Skeletal muscle cell (primary cell): ENCODE measurements at places on chromosomes 5 and 9.

- DNase-seq, result no peak
These were observed 239.7 kb upstream of the DAP start for GRCh38 chr5:11000515-11001353.

DNA sequence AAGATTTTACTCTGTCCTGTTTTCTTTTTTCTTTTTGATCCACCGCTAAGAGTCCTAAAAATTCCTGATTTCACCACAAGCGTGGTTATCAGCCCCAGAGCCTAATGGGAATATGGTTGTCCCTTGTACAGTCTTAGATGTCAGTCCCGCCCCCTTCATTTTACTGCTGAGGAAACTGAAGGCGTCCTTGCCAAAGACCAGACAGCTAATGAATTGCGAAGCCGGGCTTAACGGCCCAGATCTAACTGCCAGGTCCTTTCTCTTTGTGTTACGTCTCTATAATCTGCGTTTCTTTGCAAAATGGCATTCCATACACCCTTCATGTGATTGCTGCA is 497 bp downstream of the NSA2 start:
- DNase-seq, result no peak

GRCh38 chr9:129717991-129718390 is 34.9 kb downstream of the PTGES start:
- DNase-seq, result no peak

DNA sequence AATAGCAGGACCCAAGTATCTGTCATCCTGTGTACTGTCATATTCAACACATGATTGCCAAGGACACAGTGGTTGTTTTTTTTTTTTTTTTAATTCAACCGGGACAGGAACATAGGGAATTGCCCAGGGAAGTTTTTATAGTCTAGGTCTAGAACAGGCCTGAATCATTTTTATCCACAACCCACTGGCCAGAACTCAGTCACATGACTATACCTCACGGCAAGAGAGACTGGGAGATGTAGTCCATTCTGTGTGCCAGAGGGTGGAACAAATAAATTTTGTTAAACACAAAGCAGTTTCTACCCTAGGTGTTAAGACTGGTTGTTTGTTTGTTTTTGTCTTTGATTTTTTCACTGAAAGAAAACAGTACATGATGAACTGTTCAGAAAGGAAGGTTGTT is 105.8 kb upstream of the SMARCA2 start:
- DNase-seq, result no peak

DNA sequence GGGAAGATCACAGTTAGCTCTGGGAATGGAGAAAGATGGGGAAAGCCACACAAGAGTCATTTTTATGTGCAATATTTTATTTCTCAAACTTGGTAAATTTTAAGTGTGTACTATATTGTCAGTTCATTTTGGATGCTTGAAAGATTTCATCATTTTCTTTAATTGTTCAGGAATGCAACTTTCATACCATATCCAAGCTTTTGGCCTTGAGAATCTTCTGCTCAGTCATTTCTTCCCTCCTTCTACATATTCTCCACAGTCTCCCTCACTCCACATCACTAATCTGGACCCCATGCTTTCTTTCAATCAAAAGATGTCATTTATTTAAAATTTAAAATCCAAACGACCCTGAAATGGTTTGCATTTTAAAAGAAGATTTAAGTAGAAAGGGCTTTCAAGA is 135.4 kb downstream of the FAM114A2 start:
- DNase-seq, result no peak

GRCh38 chr5:61603211-61603908 is 271.3 kb downstream of the ZSWIM6 start:
- no peak for DNase-seq

DNA sequence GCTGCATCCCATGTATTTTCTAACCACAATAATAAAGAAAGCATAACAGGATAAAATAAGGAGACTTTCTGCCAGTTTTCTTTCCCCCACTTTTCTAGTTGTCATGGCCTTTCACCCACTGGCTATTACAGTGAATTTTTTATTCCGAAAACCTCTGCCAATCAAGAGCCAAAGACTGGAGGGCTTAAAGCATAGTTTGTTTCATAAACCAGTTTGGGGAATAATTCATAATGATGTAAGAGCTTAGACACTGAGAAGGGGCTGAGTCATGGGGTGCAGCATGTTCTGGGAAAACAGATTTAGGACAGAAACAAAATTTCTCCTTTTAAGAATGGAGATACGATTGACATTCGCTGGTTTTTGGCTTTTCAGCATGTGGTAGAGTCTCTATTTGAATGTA is 4.4 kb upstream of the GLIPR2 start:
- DNase-seq, result no peak

- no peak for DNase-seq
These were observed 57.2 kb downstream of the EXD3 start for GRCh38 chr9:137365552-137366444.

DNA sequence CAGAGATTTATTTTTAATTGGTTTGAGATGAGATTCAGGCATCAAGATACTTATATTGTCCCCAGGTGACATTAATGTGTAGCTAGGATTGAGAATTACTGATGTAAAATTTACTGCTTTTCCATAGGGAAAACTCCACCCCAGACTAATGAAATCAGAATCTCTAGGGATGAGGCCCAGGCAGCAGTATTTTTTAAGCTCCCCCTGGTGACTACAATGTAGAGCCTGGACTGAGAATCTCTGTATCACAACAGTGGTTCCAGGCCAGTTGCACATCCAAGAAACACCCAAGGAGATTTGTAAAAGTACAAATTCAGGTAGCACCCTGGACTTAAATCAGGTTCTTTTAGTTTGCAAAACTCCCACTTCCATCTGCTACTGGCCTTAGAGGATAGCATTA is 185.7 kb downstream of the MARCHF11 start:
- no peak for DNase-seq

DNA sequence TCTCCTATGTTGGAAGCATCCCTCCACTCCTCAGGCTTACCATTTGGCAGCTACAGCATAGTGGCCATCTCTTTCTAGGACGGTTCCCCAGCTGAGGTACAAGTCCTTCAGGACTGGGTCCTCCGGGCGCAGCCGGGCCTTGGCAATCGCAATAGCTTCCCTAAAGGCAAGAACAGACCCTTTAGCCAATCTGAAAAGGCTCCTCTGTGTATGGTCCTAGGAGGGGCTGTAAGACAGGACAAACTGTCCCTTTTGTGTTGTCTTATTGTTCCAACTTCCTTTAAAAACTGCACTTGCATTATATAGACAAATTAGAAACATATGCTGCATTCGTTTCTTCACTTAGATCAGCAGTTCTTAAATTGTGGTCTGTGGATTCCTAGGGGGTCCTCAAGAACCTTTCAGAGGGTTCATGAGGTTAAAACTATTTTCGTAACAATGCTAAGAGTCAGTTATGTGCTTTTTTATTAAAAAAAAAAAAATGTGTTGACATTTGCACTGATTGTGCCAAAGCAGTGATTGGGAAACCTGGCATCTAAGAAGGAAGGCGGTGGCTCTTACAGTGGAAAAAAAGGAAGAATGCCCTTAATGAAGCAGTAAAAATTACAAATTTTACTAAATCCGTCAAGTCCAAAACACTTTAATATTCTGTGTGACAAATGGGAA is 38.7 kb downstream of the GEMIN5 start:
- no peak for DNase-seq

GRCh38 chr9:123191680-123192079 is 76.7 kb downstream of the STRBP start:
- no peak for DNase-seq

DNA sequence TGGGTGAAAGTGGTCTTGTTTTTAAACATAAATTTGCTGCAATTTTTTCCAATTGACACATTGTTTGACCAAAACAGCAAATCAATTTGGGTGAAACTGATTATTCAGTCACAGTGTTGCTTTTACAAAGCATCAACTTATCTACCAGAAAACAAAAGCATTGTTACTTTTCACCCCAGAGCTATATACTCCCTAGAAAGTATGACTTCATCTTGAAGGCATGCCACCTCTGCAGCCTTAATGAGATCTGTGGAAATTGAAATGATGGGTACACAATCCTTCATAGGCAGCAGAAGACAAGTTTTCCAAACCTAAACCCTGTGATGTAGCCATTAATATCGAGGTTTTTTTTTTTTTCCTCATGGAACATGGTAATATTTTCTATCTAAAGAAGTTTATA is 615.9 kb downstream of the CHSY3 start:
- DNase-seq, result no peak

DNA sequence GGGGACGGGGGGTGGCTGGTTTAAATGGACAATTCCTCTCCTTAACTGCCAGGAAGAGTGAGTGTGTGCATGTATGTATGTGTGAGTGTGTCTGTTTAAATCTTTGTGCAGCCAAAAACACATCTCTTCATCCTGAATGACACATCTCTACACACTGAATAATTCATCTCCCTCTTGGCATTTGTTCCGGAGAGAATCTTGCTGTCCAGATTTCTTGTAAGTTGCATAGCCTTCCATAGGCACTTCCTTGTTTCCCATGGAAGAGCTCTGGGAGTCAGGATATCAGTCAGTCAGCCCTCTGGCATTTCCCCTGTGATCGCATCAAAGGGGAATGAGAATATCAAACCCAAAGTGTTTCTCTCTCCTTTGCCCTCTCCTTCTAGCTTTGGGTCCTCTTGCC is 74.7 kb downstream of the WWC1 start:
- peak; percentile 90 for DNase-seq

DNA sequence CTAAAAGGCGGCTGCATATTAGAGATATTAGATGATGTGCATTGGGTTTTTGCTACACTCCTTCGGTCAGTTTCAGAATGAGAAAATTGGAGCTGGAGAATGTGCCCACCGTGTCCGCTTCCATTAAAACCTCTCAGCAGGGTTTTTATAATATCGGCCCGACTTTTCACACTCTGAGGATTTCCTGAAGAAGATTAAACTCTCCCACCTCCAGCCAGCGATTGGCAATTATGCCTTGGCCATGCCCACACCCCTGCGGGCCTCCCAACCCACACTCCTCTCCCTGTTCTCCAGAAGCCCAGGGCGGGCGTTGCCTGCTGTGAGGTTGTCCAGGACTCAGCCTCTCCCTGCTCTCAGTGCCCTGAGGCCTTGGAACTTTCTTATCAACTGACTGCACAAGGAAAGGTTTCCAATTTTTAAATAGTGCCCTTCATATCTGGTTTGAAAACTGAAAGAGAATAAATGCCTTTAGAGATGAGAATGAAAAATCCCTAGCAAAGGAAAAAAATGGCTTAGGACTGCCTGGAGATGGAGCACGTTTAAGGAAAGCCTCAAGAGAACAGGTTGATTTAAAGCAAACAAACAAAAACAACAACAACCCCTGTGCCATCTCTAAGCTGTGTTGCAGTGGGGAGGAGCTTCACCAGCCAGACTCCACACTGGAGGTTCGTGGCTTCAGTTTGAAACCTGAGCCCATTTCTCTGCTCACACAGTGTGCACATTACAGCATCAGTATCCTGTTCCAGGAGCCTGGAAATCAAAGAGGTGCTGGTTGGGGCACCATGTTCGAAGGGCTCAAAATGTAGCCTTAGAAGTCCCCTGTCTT is 292.9 kb downstream of the NSG2 start:
- no peak for DNase-seq

DNA sequence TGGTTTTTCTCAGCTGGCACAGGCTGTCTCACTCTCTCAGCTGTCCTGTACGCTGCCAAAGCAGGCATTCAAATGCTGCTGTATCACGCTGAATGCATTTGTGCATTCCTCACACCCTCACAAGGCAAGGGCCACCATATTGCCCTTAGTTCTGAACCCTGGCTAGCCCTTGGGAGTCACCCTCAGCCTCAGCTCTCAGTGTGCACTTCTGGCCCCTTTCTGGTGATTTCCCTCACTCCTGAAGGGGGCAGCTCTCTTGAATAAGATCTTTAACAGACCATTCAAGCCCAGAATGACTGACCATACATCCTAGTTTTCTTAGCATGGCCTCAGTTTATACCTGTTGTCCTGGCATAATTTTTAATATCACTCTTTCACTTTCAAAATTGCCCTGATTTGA is 84.3 kb downstream of the HTR1A start:
- DNase-seq, result no peak

DNA sequence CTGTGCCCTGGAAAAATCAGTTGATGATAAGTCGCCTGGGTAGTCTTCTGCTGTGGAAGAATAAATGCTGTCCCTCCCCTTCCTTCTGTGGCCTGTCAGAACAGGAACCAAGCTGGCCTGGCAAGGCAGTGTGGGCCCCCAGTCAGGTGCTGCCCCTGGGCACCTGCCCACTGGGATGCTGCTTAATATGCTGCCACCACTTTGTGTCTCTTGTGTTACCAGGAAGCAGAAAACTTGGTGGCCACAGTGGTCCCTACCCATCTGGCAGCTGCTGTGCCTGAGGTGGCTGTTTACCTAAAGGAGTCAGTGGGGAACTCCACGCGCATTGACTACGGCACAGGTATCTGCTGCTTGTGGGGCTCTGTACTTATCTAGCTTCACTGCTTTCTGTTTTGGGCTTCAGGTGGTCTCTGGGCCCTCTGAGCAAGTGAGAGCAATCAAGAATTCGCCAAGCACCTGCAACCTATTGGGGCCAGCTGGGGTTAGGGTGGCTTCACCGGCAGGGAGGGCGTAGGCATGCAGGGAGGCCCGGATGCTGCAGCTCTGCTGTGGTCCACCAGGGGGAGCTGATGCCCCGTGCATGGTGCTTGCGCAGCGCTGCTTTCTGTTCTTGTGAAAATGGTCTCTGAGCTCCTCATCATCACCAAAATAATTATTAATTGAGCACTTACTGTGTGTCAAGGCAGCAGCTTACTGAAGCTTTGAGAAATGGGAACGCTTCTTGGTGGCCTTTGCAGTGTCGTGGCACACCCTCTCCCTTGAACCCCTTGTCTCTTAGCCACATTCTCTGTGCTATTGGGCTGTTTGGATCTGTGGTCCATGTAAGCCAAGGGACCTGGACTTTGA is 20.3 kb downstream of the PTPA start:
- DNase-seq, result no peak

GRCh38 chr9:93154293-93154903 is 20.3 kb upstream of the NINJ1 start:
- DNase-seq, result no peak

GRCh38 chr5:2505217-2505616 is 246.3 kb downstream of the IRX2 start:
- no peak for DNase-seq

DNA sequence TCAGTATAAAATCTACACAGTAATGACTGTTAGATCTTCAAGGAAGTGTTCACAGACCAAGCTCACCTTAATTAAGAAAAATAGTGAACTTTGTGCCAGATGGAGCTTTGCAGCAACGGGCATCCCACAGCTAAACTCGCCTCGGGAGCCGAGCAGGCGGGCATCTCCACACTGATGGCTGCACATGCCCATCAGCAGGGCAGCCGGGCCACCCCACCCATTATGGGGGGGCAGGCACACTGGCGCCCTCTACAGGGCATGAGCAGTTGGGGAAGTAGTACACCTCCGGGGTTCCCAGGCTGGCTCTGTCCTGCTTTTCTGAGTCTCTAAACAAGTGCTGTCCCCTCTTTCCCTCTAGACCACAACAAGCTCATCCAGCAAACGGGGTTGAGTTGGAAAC is 21.6 kb downstream of the ANKS6 start:
- no peak for DNase-seq

GRCh38 chr5:74393943-74394342 is 246.6 kb downstream of the ENC1 start:
- no peak for DNase-seq

GRCh38 chr9:20144197-20144596 is 355.4 kb upstream of the SLC24A2 start:
- DNase-seq, result no peak
